RKO (cell line): ENCODE measurements at places on chromosomes 16 and 17.

DNA sequence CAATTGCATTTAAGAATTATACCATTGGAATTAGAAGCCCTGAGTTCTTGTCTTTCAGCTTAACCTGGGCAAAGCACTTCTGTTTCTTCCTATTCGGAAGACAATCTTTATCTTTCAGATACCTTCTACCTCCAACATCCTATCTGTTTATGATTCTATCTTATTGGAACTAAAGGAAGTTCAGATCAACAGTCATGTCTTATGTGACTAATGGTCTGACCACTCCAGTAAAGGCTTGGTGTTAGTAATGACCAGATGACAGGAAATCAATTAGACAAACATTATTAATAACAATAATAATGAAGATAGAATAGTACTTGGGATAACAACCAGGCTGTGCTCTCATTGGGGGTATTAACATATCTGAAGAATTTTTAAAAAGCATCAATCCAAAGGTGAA is 11.3 kb downstream of the HS3ST3A1 start:
- DNase-seq = no peak

DNA sequence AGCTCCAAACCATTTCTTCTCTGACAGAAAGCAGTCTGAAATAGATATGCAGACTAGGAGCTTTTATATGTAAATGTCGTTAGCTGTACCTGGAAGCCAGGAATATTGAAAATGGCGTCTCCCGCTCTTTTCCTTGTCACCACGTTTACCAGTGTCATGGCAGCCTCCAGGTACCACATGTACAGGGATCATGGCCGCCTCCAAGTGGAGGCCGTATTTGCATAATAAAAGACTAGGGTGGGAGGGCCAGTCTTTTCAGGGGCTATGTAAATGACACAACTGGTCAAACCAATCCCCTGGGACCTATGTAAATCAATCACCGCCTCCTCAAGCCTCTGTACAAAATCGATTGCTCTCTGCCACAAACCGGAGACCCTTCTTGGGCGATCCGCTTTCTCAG is 54.3 kb downstream of the MYOCD start:
- no peak for DNase-seq

GRCh38 chr17:951325-952132 is 28.0 kb downstream of the NXN start:
- DNase-seq = no peak

DNA sequence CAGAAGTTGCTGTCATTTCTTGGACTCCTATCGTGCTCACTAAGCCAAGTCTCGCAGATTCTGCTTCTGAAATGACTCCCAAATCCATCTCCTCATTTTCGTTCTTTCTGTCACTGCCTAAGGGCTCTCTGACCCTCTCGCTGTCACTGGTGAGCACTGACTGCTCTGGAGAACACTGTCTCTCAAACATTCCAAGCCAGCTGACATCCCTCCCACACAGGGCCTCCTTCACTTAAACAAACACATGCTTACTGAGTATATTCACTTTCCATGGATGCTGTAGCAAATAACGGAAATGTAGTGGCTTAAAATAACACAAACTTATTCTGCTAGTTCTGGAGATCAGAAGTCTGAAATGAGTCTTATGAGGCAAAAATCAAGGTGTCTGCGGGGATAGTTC is 18.8 kb downstream of the CACNG1 start:
- DNase-seq = no peak

GRCh38 chr16:5064915-5065314 is 841 bp downstream of the C16orf89 start:
- no peak for DNase-seq

GRCh38 chr17:29073520-29073919 is 30.6 kb downstream of the PIPOX start:
- no peak for DNase-seq

DNA sequence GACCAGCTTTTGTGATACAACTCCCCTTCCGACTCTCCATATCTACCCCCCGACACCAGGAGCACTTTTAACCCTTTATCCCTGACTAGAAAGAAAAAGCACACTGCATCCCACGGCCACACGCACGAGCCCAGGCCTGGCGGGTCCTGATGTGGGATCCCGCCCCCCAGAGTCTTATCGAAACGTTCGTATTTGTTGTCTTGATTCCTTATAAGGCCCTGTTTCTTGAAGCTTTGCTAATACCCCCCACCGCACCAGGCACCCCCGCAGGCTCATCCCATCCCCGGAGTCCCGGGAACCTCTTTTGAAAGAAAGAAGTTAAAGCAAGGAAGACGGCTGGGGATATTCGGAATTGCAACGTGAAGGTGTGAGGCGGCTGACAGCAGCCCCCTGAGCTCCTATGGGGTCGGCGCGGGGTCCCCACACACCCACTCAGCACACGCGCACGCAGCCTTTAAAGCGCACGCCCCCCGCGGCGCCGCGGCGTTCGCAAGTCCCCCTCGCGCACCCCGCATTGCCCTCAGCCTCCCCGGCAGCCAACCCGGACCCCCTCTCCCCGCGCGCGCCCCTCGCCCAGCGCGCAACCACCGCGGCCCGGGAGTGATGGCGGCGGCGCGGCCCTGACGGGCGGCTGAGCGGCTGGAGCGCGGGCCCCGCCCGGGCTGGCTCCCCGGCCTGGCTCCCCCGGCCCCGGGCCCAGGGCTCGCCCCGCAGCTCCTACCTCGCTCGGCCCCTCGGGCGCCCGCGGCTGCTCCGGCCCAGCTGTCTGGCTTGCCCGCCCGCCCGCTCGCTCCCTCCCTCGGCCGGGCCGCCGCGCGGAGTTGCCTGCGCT is 448 bp downstream of the STAT5B start:
- DNase-seq = peak; percentile 53

GRCh38 chr17:7839876-7840261 is 5.9 kb downstream of the KDM6B start:
- DNase-seq = peak; percentile 91

DNA sequence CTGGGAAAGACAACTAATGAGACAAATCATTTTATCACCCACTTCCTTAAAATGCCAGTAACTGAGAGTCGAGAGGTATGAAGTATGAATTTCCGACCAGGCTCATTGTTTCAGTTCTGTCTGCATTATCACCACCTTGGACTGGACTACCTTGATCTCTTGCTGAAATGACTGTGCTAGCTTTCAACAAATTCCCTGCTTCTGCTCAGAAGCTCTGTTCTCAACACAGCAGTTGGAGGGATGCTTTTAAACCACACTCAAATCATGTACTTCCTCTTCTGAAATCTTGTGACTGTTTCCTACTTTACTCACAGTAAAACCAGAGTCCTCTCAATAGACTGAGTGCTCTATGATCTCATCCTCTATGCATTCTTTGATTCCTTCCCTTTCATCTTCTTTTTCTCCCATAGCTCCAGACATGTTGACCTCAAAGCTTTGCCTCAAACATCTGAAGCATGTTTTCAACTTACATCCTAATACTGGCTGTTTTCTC is 195.8 kb downstream of the KCNJ2 start:
- no peak for DNase-seq

DNA sequence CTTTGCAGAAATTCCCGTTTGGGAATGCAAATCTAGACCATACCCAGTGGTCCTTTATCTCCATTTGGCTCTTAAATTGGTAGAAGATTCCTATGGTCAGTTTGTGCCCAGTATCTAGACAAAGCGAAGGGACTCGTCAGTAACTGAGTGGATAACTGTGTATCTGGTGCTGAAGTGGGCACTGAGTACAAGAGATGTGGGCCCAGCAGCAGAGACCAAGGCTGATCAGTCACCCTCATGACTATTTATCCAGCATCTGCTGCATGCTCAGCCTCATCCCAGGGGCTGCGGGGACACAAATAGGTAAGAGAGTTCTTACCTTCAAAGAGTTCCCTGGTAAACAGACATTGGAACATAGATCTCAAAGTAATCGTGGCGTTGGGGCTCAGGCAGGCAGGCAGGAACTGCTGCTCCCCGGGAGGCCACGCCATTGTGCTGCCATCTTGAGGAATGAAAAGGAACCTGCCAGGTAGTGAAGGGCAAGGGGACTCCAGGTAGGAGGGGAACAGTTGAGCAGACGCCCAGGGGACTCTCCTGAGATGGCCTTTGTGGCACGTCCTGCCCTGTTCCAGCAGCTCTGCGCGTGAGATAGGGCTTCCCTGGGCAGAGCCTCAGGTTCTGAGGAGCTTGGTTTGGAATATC is 10.3 kb downstream of the NT5M start:
- DNase-seq = no peak

- no peak for DNase-seq
Observed at GRCh38 chr17:52465407-52465806, 306.9 kb upstream of the CA10 start.

DNA sequence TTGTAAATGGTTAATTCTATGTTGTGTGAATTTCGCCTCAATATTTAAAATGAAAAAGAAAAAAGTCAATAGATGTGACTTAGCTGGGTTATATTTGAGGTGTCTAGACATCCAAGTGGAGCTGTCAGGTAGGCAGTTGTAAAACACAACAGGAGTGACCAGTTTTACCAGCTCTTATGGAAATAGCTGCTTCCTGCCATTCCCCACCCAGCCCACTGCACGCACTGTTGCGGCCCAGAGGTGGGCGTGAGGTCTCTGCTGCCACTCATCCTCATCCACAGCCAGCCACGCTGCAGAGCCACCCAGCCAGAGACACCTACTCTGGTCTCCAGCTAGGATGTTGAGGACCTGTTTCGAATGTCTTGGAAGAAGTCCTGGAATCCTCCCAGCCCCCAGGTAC is 3.4 kb upstream of the CARD14 start:
- no peak for DNase-seq

DNA sequence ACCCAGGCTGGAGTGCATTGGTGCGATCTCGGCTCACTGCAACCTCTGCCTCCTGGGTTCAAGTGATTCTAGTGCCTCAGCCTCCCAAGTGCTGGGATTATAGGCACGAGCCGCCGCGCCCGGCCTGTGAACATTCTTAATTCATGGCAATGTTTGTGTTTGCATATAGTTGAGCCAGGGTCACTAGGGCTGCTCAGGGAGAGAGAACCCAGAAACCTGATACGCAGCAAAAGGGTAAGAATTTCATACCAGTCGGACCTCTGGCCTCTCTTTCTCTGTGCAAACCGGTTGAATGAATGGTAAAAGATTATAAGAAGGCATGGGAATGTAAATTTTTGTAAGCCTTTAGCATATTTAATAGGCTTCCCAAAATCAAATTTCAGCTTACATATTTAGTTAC is 6.9 kb upstream of the TMEM98 start:
- no peak for DNase-seq
